T-cell (primary cell): ENCODE measurements at places on chromosomes 16 and 17. TPM values are rescaled to one million over a fixed set of nuclear protein-coding genes. Genes with fewer than 3 reads are reported as not detected.
A peak's percentile ranks its signal among the peaks of the same experiment; 100 is the strongest.

ZP2 gene
- not detected for total RNA-seq

GRCh38 chr16:3865241-3865640 lies 15.3 kb downstream of the CREBBP start:
- peaks cover 62% of the 10 kb centered on the region for H3K4me1 ChIP-seq
- no peak overlapping the region for H3K4me3 ChIP-seq
- peaks cover 6% of the 10 kb centered on the region for H3K36me3 ChIP-seq
- no peak for DNase-seq
- no peak overlapping the region for H3K27ac ChIP-seq

- no peaks in the 10 kb centered on the region for H3K4me1 ChIP-seq
- no peak overlapping the region for H3K27ac ChIP-seq
- no peak overlapping the region for H3K4me3 ChIP-seq
- H3K27me3 ChIP-seq, result peaks cover 18% of the 10 kb centered on the region
These were observed 17.8 kb upstream of the CIBAR2 start for GRCh38 chr16:85129876-85130704.

DNA sequence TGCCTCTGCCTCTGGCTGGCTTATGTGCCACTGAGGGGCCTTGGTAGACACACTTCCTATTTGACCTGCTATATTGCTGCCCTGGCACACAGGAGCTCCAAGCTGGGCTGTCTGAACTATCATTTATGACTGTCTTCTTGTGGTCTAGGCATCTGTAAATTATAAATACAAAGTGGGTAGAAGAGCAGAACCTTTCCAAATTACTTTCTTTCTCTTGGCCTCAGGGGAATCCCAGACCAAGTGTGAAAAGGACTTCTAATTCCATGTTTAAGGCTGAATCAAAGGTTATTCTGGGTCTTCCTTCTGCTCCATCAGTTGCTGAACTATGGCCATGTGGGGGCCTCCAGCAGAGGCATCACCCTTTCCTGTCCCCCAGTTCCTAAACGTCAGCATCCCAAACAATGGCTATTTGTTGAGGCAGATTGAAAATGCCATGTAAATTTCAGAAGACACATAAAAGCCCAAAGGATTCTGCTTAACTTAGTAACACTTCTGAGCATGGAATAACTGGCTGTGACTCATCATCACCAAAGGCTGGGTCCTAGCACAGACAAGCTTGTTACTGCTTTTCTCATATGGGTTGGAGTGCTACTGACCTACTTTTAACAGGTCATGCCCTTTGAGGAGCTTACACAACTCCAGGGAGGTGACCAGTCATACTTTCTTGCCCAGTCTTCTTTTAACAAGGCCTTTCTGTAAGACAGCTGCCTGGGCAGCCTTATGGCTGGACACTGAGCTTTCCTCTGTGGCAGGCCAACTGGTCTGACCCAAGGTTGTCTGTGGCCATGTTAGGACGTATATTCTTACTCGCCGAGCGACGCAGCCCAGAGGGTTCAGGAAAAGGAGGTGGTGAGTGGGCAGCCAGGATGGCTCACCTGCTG lies 154.8 kb downstream of the VPS53 start:
- H3K27ac ChIP-seq, result no peak overlapping the region
- no peaks in the 10 kb centered on the region for H3K27me3 ChIP-seq
- H3K4me1 ChIP-seq, result no peaks in the 10 kb centered on the region
- peaks cover 62% of the 10 kb centered on the region for H3K36me3 ChIP-seq

GRCh38 chr17:31427684-31428083 lies 36.2 kb downstream of the RAB11FIP4 start:
- no peak for DNase-seq
- no peaks in the 10 kb centered on the region for H3K4me1 ChIP-seq
- peaks cover 58% of the 10 kb centered on the region for H3K27me3 ChIP-seq
- no peaks in the 10 kb centered on the region for H3K36me3 ChIP-seq
- no peak overlapping the region for H3K4me3 ChIP-seq

DNA sequence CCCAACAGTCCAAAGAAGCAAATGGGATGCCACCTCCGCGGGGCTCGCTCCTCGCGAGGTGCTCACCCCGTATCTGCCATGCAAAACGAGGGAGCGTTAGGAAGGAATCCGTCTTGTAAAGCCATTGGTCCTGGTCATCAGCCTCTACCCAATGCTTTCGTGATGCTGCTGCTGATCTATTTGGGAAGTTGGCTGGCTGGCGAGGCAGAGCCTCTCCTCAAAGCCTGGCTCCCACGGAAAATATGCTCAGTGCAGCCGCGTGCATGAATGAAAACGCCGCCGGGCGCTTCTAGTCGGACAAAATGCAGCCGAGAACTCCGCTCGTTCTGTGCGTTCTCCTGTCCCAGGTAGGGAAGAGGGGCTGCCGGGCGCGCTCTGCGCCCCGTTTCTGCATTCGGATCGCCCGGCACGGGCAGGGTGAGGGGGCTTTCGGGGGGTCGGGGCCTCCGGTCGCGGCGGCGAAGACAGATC lies at the start of gene CDH13:
TSS of gene CDH13 (plus strand) at position 179 of the 471 bp plus-strand sequence.
- H3K4me3 ChIP-seq, result no peak within 1 kb of the TSS
- no peaks in the 10 kb centered on the region for H3K36me3 ChIP-seq
- peaks cover 13% of the 10 kb centered on the region for H3K4me1 ChIP-seq
- no peak for DNase-seq
- H3K27me3 ChIP-seq, result peaks cover 31% of the 10 kb centered on the region

- H3K4me1 ChIP-seq, result peaks cover 38% of the 10 kb centered on the region
- no peaks in the 10 kb centered on the region for H3K27me3 ChIP-seq
- peaks cover 7% of the 10 kb centered on the region for H3K36me3 ChIP-seq
- no peak overlapping the region for H3K27ac ChIP-seq
These were observed 636 bp upstream of the RAP1GAP2 start for GRCh38 chr17:2795441-2796163.

DNA sequence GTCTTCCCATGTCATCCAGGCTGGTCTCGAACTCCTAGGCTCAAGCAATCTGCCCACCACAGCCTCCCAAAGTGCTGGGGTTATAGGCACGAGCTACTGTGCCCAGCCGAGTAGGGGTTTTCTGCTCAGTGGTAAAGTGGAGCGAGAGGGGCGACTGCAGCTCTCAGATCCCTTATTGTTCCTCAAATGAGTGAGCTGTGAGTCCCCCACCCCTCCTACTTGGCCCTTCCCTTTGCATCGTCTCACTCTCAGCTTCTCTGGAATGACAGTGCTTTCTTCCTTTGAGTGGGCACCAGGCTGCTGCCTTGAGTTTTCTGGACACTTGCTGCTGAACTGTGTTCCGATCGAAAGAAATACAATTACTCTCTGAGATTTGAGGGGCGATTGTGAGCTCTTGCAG lies 63.5 kb downstream of the MSI2 start:
- no peak for DNase-seq
- no peak overlapping the region for H3K27ac ChIP-seq
- peaks cover 3% of the 10 kb centered on the region for H3K36me3 ChIP-seq
- H3K4me1 ChIP-seq, result no peaks in the 10 kb centered on the region
- no peaks in the 10 kb centered on the region for H3K27me3 ChIP-seq

DNA sequence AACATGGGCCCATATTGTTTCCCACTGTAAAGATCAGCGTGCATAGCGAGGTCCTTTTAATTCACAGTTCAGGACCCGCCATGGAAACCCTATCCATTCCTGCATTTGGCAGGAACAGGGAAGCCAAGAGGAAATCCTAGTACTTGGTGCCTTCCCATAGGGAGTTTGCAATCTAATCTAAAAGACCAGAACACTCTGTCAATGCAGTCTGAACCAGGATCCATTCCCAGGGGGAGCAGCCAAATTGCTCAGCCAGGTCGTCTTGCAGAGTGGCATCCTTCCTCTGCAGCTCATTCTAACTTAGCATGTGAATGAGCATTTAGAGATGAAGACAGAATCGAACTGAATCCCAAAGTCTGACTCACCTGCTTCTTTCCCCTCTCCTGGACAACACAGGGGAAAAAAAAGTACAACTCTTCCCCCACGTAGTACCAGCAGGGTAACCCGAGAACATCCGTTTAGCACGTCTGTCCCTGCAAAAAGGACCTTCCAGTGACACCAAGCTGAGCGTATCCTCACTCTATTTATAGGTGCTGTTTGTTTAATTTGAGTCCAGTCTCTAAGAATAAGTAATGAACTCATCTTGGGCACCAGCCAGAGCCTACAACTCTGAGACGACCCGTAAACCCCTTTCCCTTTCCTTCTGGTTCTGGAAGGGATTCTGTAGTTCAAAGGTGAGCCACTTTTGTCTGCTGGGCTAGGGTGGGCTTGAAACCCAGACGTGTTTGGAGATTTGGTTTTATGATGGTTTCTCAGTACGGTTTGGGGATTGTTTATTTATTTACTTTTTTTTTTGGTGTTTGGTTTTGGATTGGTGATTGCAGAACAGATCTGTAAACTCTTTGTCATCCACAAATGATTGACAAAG lies 74.5 kb downstream of the ERCC4 start:
- DNase-seq, result no peak
- H3K4me3 ChIP-seq, result no peak overlapping the region
- peaks cover 6% of the 10 kb centered on the region for H3K27me3 ChIP-seq
- no peak overlapping the region for H3K27ac ChIP-seq
- H3K36me3 ChIP-seq, result no peaks in the 10 kb centered on the region
- peaks cover 7% of the 10 kb centered on the region for H3K4me1 ChIP-seq

DNA sequence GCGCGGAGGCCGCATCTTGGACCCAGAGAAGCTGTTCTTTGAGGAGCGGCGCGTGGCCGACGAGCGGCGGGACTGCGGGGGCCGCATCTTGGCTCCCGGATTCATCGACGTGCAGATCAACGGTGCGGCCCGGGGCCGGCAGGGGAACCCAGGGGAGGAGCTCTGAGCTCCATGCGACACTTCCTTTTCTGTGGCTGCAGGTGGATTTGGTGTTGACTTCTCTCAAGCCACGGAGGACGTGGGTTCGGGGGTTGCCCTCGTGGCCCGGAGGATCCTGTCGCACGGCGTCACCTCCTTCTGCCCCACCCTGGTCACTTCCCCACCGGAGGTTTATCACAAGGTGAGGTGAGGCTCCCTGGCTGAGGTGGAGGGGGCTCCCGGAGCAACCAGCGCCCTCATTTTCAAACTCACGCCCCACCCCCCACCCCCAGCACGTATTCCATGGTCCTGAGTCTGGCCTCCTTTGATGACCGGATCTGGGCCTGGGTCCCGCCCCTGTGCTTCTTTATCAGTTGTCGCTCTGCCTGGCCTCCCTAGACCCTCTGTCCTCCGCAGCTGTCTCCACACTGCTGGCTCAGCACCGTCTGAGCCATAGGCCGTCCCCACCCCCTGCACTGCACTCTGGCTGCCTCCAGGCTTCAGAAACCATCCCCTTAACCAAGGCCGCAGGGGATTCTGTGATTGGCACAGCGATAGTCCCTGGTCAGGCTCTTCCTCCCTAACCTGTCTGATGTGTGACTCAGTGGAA lies 787 bp downstream of the AMDHD2 start:
- H3K27ac ChIP-seq, result peak overlapping the region; percentile 84
- no peaks in the 10 kb centered on the region for H3K27me3 ChIP-seq
- peak; percentile 87 for DNase-seq
- peaks cover 15% of the 10 kb centered on the region for H3K4me1 ChIP-seq

GRCh38 chr16:67468731-67469130 lies 12.2 kb downstream of the ATP6V0D1 start:
- H3K4me3 ChIP-seq, result no peak overlapping the region
- no peak for DNase-seq
- no peaks in the 10 kb centered on the region for H3K4me1 ChIP-seq
- no peaks in the 10 kb centered on the region for H3K36me3 ChIP-seq
- H3K27ac ChIP-seq, result no peak overlapping the region

DNA sequence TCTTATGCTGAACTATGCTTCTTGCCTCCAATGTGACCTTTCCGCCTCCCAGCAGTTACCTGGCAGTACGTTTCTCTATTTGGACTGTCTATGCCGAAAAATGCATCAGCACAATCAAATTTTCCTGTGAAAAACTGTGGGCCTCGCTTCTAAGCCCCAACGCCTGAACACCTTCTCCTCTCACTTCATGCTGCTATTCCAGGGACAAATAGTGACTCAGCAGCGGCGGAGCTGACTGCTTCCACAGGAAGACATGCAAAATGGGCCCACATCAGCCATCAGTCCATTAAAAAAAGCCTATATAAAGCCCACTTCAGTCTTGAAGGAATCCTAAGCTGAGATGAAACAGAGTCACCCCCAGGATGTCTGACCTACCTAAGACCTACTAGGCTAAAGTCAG lies 10.5 kb upstream of the PIP4K2B start:
- DNase-seq, result no peak
- H3K4me3 ChIP-seq, result no peak overlapping the region
- peaks cover 9% of the 10 kb centered on the region for H3K36me3 ChIP-seq

- no peak overlapping the region for H3K27ac ChIP-seq
- DNase-seq, result no peak
- no peak overlapping the region for H3K4me3 ChIP-seq
- no peaks in the 10 kb centered on the region for H3K27me3 ChIP-seq
- peaks cover 2% of the 10 kb centered on the region for H3K4me1 ChIP-seq
- no peaks in the 10 kb centered on the region for H3K36me3 ChIP-seq
These were observed 16.9 kb downstream of the GPRC5C start for GRCh38 chr17:74448756-74449155.

DNA sequence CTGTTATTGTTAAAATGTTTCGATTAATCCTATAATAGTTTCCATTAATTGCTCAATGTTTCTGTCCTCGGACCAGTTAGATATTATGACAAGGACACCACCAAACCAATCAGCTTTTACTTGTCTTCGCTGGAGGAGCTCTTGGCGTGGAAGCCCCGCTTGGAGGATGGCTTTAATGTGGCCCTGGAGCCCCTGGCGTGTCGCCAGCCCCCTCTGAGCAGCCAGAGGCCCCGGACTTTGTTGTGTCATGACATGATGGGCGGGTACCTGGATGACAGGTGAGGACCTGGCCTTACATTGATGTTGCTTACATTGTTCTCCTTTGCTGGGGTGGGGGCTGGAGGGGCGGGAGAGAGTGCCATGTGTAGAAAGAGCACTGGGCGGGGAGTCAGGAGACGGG lies 3.0 kb downstream of the ENGASE start:
- H3K4me3 ChIP-seq, result no peak overlapping the region
- peaks cover 5% of the 10 kb centered on the region for H3K36me3 ChIP-seq
- H3K27ac ChIP-seq, result no peak overlapping the region
- H3K4me1 ChIP-seq, result peaks cover 2% of the 10 kb centered on the region

DNA sequence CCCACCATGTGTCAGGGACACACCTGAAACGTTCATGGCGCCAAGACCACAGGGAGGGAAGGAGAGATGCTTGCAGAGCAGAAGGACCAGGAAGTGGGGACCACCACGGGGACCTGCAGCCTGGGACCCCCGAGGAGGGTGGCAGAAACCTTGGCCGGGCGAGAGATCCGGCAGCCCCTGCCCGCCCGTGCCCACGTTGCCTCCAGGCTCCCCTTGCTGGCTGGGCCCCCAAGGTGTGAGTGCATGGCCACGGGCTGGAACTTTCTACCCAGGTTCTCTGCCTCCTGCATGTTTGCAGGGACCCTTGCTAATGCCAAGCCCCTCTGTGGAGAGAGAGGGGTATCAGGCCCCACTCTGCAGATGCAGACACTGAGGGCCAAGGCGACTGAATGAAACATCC lies 50.4 kb downstream of the USP22 start:
- H3K4me3 ChIP-seq, result no peak overlapping the region
- DNase-seq, result no peak
- H3K27me3 ChIP-seq, result no peaks in the 10 kb centered on the region
- no peaks in the 10 kb centered on the region for H3K36me3 ChIP-seq
- H3K27ac ChIP-seq, result no peak overlapping the region

DNA sequence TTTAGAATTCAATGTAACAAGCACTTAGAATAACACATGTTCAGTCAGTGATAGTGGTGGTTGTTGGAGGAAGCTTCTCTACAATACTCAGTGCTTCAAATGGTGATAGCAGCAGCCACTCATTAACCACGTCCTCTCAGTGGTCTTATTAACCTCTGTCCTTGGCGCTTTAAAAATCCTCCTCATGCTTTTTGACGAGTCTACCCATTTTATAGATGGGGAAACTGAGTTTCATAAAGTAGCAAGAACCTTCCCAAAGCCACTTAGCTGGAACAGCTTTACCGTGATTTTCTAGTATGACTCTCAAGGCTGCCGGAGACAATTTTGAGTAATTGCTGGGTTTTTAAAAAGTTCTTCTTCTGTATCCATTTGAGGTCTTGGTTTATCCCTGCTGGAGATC lies 47.4 kb downstream of the PLCG2 start:
- no peak overlapping the region for H3K27ac ChIP-seq
- no peak overlapping the region for H3K4me3 ChIP-seq
- peaks cover 2% of the 10 kb centered on the region for H3K4me1 ChIP-seq
- no peaks in the 10 kb centered on the region for H3K27me3 ChIP-seq
- H3K36me3 ChIP-seq, result no peaks in the 10 kb centered on the region
